ENCODE measurements at places on chromosomes 3 and 15.
A peak's percentile ranks its signal among the peaks of the same experiment; 100 is the strongest.

GRCh38 chr3:96796101-96796500, 18.3 kb upstream of the EPHA6 start:
- no peak for DNase-seq

DNA sequence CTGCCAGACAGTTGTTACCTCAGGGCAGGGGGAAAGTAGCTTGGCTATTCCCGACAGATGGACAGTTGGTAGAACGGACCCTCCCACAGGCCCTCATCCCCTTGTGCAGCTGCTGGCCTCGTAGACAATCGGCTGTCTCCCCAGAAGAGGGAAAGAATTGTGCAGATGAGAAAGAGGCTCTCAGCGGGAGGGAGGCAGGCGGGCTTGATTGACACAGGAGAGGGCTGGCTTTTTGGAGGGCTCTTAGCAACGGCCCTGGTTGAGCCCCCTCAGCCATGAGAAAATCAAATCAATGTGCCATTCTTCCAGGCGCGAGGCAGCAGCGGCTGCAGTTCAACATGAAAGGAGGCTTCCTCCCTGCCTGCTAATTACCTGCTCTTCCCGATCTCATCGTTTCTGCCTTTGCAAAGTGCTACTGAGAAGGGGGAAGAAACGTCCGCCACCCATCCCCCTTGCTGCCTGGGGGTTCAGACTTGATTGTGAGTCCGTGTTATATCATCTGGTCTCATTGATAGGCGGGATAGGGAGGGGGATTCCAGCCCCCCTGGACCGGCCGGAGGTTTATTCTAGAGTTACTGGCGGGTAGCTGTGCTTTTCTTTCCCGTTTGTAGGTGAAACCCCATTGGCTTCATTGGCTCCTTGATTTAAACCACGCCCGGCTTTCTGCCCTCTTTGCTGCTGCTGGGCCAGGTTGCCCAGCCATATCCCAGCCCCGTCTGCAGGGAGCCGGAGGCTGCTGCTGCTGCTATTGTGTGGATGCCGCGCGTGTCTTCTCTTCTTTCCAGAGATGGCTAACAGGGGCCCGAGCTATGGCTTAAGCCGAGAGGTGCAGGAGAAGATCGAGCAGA, at the start of gene TAGLN3:
TSS of gene TAGLN3 (plus strand) at position 287 of the 848 bp plus-strand sequence. CDS start at position 788, 501 bp downstream.
- peak; percentile 99 for DNase-seq

DNA sequence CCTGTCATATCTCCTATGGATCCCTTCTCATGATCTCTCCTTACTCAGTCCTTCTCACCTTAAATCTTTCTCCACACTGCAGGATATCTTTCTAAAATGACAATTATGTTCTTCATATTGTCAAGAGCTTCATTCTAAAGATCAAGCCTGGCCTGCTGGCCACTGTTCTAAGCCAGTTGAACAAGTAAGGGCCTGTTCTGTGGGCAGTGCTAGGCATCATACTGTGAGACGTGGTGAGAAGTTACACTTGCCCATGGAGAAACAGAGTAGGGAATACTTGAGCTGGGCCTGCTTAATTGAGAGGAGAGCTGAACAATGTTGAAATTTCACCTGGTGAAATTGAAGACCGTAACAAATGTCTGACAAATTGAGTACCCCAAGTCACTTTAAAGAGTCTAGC, 184.1 kb upstream of the RASGRP1 start:
- no peak for DNase-seq

- no peak for DNase-seq
Observed at GRCh38 chr3:66795365-66795764, 202.7 kb upstream of the KBTBD8 start.

DNA sequence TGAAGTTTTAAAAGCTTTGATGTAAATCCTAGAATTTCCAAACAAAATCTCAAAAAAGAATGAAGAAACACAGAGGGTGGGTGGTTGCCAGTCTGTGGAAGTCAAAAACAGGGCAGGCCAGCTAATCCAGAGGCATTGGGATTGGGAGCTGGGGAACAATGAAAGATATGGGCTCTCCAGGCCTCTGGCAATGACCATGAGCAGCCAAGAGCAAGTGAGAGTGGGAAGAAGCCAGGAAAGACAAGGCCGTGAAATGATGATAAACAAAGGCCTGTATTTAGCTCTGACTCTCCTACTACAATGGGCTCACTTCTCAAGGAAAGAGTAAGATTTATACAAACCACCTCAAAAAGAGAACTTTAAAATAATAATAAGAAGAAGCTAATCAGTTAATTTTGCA, 248.5 kb downstream of the ZMAT3 start:
- no peak for DNase-seq

DNA sequence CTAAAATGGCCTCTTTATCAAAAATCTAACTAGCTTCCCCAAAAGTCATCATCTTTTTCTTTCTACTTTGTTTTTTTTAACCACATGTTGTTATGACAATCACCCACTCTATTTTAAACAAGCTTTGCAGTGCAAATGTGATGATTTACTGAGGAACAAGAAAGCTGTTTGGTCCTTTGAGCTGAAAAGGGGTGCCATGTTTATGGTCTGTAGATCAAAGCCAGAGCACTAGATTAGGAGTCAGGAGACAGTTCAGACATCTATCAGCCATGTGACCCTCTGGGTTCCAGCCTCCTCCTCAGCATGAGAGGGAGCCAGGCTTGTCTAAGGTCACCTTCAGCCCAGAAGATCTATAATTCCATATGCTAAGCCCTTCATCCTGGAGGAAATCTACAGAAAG, 65.9 kb downstream of the RPL22L1 start:
- no peak for DNase-seq

DNA sequence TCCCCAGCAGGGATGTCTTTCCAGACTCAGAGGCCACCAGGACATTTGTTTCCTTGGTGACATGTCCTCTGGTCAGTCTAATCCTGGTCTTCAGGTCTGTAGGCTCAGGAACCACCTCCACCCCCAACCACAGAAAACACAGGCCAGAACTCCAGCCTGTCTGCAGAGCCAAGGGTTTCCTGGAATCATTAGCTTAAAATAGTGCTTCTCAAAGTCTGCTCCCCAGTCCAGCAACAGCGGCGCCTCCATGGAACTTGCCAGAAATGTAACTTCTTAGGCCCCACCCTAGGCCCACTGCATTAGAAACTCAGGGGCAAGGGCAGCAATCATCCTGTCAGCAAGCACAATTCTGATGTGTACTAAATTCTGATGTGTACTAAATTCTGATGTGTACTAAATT, 20.0 kb downstream of the SLC28A1 start:
- no peak for DNase-seq

GRCh38 chr3:101567528-101568317, 6.1 kb downstream of the TRMT10C start:
- no peak for DNase-seq

- DNase-seq: no peak
Observed at GRCh38 chr3:35549690-35550089, 89.6 kb upstream of the ARPP21 start.
